ENCODE measurements at places on chromosomes 5 and 9. TPM values are rescaled to one million over a fixed set of nuclear protein-coding genes. Genes with fewer than 3 reads are reported as not detected.

DNA sequence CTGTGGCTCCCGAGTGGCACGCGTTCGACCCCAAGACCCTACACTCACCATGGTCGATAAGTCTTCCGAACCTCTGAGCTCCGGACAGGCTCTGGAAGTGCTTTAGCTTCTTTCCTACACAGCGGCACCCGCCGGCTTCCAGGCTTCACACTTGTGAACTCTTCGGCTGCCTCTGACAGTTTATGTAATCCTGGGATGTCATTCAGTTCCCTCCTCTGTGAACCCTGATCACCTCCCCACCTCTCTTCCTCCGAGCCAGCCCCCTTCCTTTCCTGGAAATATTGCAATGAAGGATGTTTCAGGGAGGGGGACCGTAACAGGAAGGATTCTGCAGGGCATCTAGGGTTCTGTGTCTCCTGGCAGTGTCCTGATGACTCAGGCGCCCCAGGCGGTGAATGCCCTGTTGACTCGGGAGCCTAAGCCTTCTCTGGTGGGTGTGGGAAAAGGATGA, at the start of gene CD14:
Gene CD14, minus strand, starts transcription at position 155 of the 451 bp plus-strand sequence. Its CDS starts 104 bp downstream, at position 51.
- peak within 1 kb of the TSS; percentile 65 for H3K4me3 ChIP-seq
- peak; percentile 19 for DNase-seq
- H3K27ac ChIP-seq, result peak within 1 kb of the TSS; percentile 30

DNA sequence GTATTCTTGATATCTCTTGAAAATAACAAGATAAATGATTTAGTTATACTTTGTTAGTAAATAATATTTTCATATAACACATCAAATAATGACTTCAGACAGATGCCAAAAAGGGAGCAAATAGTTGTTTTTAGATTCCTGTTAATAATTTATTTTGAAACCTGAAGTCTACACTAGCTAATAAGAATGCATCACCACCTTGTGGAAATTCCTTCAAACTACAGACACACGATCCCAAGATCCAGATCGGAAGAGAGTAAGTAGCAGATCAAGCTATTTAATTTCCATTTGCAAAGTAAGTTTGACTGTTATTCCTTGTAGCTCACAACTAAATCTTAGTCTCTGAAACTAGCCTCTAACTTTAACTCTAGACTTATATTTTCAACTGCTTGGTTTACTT, 35.5 kb upstream of the ISL1 start:
- no peaks in the 10 kb centered on the region for H3K27me3 ChIP-seq
- H3K4me3 ChIP-seq, result no peak overlapping the region
- no peak overlapping the region for H3K27ac ChIP-seq
- DNase-seq, result no peak
- no peaks in the 10 kb centered on the region for H3K36me3 ChIP-seq
- H3K4me1 ChIP-seq, result no peaks in the 10 kb centered on the region

DNA sequence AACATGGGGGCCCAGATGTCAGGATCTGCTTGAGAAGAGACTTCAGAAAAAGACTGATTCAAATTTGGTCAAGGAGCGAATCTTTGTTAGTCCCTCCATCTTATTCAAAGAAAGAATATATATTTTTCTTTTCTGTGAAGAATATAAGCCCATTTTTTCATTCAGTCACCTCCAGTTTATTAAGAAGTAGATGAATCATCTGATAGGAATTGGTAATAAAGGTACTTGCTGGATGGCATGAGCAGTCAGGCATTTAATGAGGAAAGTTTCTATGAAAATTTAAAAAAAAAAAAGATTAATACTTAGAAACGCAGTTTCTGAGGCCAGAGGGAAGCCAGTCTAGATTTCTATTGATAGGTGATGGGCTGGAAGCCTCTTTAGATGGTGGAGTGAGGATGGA, 373.1 kb upstream of the SMC2 start:
- no peak overlapping the region for H3K4me3 ChIP-seq
- no peak overlapping the region for H3K27ac ChIP-seq
- DNase-seq, result no peak

DNA sequence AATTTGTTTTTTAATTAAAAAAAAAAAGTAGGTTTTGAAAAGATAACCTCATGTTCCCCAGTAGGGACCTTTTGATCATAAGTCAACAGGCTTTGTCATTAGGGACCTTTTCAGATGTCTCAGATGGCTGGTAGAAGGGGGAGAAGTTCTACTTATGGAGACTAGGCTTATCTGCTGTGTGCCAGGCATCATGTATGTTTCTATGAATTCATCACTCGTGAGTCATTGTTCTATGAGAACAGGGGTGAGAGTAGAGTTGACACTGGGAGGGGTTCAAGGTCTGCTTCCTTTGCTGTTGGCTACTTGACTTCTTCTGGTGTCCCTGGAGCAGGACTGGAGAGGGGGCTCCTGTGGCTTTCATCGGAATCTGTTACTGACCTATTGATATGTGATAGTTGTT, 138.8 kb downstream of the KDM4C start:
- DNase-seq, result no peak
- no peaks in the 10 kb centered on the region for H3K36me3 ChIP-seq
- H3K4me3 ChIP-seq, result no peak overlapping the region
- no peaks in the 10 kb centered on the region for H3K27me3 ChIP-seq

DNA sequence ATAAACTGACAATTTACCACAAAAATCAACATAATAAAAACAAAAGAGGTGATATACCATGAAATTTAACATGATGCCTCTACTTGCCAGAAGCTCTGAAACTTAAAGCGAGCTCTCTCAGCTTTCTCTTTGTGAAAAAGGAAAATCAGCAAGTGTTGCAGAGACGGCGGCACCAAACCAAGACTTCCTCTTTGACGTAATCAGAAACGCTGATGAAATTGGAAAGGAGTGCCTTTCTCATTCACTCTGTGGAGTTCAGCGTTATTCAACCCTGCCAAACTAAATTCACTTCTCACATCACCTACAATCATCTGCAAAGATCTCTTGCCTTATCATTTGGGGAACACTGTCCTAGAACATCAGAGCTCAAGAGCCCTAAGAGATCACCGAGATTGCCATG, 32.2 kb downstream of the ANXA6 start:
- no peak for DNase-seq
- H3K27me3 ChIP-seq, result no peaks in the 10 kb centered on the region
- no peak overlapping the region for H3K27ac ChIP-seq
- H3K36me3 ChIP-seq, result no peaks in the 10 kb centered on the region
- H3K4me1 ChIP-seq, result no peaks in the 10 kb centered on the region
- no peak overlapping the region for H3K4me3 ChIP-seq

DNA sequence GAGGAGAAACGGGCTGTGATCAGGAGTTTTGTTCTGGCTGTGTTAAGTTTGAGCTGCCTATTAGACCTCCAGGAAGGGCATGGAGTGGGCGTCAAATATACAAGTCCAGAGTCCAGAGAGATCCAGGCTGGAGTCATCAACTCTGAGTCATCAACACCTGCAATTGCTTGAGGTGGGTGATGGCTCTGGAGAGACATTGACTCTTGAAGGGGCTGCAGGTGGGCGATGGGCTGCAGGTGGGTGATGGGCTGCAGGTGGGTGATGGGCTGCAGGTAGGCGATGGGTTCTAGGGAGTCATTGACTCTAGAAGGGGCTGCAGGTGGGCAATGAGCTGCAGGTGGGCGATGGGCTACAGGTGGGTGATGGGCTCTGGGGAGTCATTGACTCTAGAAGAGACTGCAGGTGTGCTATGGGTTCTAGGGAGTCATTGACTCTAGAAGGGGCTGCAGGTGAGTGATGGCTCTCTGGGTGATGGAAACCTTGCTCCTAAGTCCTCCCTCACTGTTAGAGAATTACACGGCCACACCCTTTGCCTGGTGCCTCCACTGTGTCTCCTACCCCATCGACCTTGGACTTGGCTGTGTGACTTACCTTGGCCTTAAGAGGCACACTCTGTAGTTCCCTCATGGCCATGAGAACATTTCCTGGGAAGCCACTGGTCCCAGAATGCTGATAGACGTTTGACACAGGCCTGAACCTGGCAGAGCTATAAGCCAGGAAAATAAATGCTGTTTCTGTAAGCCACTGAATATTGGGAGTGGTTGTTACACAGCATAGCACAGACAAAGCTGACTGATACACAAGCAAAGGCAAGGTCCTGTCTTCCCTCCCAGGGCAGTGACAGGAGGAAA, 10.4 kb upstream of the FIBCD1 start:
- H3K27ac ChIP-seq, result no peak overlapping the region
- H3K27me3 ChIP-seq, result peaks cover 17% of the 10 kb centered on the region
- DNase-seq, result no peak
- H3K36me3 ChIP-seq, result no peaks in the 10 kb centered on the region
- H3K4me1 ChIP-seq, result no peaks in the 10 kb centered on the region

DNA sequence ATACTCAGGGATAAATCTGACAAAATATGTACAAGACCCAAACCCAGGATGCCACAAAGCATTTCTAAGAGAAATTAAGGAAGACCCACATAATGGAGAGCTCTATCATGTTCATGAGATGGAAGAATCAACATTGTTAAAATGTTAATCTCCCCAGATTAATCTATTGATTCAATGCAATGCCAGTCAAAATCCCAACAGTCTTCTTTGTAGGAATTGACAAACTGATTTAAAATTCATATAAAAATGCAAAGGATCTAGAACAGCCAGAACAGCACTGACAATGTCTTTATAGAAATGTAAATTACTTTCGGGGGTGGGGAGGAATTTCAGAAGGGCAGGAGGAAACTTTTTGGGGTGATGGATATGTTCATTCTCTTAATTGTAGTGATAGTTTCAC, 281.6 kb upstream of the SEMA6A start:
- H3K4me1 ChIP-seq, result no peaks in the 10 kb centered on the region
- no peaks in the 10 kb centered on the region for H3K27me3 ChIP-seq
- no peak overlapping the region for H3K4me3 ChIP-seq
- H3K36me3 ChIP-seq, result no peaks in the 10 kb centered on the region

- no peak overlapping the region for H3K27ac ChIP-seq
- DNase-seq, result no peak
- H3K4me3 ChIP-seq, result no peak overlapping the region
- no peaks in the 10 kb centered on the region for H3K36me3 ChIP-seq
- H3K4me1 ChIP-seq, result no peaks in the 10 kb centered on the region
Measured at GRCh38 chr5:10700516-10700915, 60.5 kb downstream of the DAP start.

DNA sequence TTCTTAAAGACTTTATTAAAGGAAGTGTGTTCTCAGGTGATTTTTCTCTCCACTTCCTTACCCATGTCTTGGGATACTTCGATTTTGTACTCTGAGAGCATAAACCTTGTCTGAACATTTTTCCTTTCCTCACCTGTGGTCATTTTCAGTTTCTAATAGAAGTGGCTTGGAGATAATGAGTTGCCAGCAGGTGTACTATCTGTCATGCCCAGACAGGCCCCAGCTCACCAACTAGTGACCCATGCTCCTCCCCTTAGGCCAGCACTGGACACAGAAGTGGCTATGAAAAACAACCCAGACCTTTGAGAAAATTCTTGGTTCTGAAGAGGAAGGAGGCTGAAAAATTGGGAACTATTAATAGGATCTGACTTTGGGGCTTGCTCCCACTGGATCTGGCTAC, 49.2 kb upstream of the SMIM32 start:
- no peaks in the 10 kb centered on the region for H3K4me1 ChIP-seq
- no peak overlapping the region for H3K4me3 ChIP-seq
- DNase-seq, result no peak
- no peaks in the 10 kb centered on the region for H3K27me3 ChIP-seq

DNA sequence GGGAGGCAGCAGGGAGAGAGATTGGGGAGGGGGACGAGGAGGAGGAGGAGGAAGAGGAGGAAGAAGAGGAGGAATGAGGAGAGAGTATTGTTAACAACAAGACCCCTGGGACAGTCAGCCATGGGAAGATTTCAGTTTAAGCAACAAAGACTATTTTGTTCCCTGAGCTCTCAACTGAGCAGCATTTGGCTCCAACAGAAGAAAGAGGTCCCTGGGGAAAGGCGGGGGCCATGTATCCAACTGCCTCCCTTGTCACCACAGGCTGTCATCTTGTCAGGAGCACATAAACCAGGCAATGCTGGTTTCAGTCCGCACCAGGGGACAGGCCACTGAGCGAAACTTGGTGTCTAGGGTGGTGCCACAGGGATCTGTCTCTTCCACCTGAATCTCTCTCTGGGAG, 316.1 kb downstream of the TLE1 start:
- H3K4me1 ChIP-seq, result peaks cover 6% of the 10 kb centered on the region
- DNase-seq, result no peak
- no peaks in the 10 kb centered on the region for H3K36me3 ChIP-seq
- H3K4me3 ChIP-seq, result no peak overlapping the region
- H3K27ac ChIP-seq, result peak overlapping the region; percentile 53

GRCh38 chr5:139644646-139645429, 3.3 kb upstream of the CXXC5 start:
- no peaks in the 10 kb centered on the region for H3K36me3 ChIP-seq
- H3K4me3 ChIP-seq, result no peak overlapping the region
- H3K27me3 ChIP-seq, result no peaks in the 10 kb centered on the region
- H3K27ac ChIP-seq, result peak overlapping the region; percentile 94
- peaks cover 22% of the 10 kb centered on the region for H3K4me1 ChIP-seq

- no peak for DNase-seq
- no peaks in the 10 kb centered on the region for H3K36me3 ChIP-seq
- peaks cover 18% of the 10 kb centered on the region for H3K4me1 ChIP-seq
Measured at GRCh38 chr5:122435234-122435633, 123.2 kb downstream of the SNCAIP start.

DNA sequence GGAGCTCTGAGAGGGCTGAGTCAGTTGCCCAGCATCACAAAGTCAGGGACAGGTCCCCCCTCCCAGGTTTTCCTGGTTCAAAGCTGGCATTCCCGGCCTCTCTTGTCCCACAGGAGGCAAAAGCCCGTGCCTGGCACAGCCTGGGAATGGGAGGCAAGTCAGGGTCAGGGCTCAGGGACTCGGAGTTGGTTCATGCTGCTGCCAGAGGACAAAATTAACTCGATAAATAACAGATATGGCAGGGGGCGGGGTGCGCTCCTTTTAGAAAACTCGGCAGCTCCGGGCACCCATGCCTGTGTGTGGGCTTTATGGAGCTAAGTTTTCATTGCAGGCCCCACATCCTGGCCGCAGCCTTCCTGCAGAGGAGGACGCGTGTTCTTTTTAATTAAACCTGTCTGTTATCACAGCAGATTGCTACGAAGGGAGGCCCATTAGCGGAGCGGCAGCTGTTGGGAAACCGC, 62.8 kb upstream of the LMX1B start:
- peaks cover 5% of the 10 kb centered on the region for H3K27me3 ChIP-seq
- no peak for DNase-seq

DNA sequence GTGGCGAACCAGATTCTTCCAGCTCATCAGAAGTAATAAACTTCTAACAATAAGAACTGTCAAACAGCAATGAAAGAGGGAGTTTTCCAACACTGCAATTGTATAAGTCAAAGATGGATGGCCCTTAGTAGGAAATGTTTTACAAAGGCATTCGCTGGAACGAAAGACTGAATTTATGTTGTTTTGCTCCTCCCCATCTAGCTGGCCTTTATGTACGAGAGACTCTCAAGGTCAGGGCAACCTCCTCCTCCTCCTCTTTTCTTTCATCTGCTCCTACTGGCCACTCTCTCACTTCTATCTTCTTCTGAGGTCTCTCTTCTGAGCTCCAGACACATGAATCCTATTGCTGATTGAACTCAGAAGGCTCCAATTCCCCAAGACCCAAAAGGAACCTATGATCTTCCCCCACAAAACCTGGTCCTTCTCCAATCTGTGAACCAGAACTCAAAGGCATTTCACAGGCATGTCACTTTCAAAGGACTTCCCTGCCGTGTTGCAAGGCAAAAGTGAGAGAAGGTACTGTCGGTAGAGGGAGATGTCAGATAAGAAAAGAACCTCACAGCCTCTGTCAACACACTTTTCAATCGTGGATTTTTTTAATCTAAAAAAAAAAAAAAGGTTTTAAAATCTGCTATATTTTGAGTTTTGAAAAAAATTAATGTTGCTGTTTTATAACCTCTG, 28.5 kb upstream of the PUM3 start:
- no peak overlapping the region for H3K4me3 ChIP-seq
- no peaks in the 10 kb centered on the region for H3K4me1 ChIP-seq
- DNase-seq, result no peak
- H3K27me3 ChIP-seq, result no peaks in the 10 kb centered on the region

CARTPT gene
- total RNA-seq, result not detected

POC5 gene
- total RNA-seq, result 14.2 TPM

PCDHGB2 gene
- total RNA-seq, result 9.4 TPM

SLC34A3 gene
- total RNA-seq, result not detected

Measured in tibial nerve (tissue), 4 donors.